D721Med (cell line): ENCODE measurements at places on chromosomes 5 and 9.

- no peak for DNase-seq
Measured at GRCh38 chr5:167950126-167950721, 341.2 kb upstream of the WWC1 start.

GRCh38 chr5:132787076-132787475 lies 10.0 kb upstream of the SEPTIN8 start:
- DNase-seq: no peak

DNA sequence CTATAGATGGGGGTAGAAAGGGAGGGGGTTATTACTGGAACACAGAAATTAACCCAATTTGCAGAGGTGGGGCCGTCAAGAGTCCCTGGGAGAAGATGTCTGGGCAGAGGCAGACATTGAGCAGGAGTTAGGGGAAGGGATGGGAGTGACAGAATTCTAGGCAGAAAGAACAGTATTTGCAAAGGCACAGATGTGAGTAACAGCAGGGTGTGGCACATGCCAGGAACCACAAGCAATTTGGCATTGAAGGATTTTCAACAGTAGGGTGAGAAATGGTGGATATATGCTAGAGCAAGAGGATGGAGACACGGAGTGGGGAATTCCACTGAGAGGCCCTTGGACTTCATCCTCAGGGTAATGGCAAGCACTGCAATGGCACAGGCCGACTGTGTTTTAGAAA lies 71.6 kb upstream of the FRRS1L start:
- DNase-seq: no peak

DNA sequence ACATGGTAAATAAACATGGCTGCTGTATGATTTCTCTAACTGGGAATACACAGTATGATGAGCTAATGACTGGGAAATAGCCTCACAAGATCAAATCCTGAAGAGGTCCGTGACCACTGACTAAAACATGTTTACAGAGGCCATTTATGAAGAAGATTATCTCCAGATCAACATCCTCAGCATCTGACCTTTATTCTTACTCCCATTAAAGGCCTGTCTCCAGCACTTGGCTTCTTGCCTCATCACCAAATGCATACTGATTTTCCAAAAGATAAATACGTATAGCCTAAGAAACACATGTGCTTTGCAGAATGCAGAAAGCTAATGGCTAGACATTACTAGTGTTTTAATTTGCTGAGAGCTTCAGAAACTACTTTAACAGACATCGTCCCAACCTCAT lies 108.0 kb upstream of the TSLP start:
- DNase-seq: no peak

GRCh38 chr5:73365301-73365853 lies 83.2 kb downstream of the FOXD1 start:
- DNase-seq: no peak

- DNase-seq: no peak
Measured at GRCh38 chr9:130189840-130190239, 17.6 kb downstream of the NCS1 start.

DNA sequence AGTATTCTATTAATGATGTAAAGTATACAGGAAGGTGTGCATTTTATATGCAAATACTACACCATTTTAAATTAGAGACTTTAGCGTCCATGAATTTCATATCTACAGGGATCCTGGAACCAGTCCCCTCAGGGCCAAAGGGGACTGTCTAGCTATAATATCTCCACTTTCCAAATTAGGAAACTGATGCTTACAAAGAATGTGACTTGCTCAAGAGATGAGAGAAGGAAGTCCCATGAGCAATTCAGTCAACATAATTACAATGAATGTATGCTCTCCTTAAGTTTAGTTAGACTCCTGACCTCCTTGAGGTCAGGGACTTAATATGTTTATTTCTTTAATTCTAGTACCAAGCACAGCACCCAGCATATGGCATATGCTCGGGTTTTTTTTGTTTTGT lies 23.7 kb downstream of the NIPBL start:
- no peak for DNase-seq

DNA sequence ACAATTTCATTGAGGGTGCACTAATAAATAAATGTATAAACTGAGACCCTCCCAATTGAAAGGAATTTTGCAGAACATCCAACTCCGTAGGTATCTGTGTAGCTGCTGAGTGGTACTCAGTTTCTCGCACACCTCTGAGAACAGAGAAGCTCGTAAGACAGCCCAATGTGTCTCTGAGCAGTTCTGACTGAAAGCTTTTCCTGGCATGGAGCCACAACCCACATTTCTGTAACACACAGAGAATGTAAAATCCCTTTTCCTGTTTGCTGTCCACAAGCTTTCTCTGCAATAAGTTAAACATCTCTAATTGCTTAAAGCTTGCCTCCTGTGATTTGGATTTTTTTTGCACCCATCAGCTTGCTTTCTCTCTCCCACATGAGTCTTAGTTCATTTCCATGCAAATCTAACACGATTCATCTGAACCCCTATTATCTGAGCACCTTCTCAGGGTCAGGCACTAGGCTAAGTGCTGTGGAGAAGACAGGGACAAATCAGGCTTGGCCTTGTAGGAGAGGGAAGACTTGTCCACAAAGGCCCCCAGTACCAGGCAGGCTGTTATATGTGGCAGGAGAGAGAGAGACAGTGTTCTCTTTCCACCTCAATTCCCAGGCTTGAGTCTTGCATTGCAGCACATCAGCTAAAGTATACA lies 44.2 kb upstream of the COL15A1 start:
- no peak for DNase-seq

DNA sequence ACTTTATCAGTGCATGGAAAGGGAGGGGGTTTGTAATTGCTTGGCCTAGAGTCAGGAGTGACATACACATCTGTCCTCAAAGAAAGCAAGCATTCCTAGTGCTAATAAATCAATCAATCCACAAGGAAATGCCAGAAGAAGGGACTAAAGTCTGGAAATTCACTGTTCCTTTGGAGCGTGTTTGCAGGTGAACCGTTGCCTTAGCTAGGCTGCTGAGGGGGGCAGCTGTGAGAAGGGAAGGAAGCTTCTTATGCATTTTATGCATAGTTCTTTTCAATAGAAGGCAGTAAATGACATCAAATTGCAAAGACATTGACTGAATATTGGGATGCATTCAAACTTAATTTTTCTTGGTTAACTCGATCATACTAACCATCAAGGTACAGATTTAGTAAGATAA lies 1092.5 kb upstream of the SEMA6A start:
- no peak for DNase-seq

DNA sequence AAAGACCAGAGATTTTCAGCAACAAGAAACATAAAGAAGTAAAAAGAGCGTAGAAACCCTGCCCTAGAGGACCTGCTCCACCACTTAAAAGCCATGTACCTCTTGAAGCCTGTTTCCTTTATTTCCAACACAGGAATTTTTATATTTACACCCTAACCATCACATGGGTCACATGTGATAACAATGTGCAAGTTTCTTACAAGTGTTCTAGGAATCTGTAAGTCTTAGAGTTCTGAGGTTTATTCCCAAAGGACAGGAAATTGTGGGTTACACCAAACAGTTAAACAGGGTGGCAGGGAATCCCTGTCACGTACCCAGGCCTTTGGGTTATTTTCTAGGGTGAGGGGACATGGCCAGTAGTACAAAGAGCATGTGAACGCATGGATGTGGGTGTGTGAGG lies 108.6 kb upstream of the CCDC152 start:
- DNase-seq: no peak

- DNase-seq: no peak
Measured at GRCh38 chr5:164359260-164360255, 854.1 kb downstream of the MAT2B start.

DNA sequence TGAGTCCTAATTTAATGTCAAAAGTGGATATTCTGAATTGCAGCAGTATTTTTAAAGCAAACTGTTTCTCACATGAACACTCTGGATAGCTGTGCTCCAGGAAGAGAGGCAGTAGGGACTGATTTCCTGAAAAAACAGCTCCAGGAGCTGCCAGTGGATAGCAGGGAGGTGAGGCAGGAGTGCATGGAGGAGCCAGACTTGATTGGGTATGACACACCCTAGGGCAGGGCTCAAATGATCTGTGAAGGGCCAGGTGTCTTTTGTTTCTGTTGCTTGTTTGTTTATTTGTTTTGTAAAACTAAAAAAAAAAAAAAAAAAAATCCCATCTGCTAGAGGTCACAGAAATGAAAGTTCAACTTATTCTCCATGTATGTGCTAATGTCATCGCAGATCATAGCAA lies 83.4 kb downstream of the ADRB2 start:
- no peak for DNase-seq

DNA sequence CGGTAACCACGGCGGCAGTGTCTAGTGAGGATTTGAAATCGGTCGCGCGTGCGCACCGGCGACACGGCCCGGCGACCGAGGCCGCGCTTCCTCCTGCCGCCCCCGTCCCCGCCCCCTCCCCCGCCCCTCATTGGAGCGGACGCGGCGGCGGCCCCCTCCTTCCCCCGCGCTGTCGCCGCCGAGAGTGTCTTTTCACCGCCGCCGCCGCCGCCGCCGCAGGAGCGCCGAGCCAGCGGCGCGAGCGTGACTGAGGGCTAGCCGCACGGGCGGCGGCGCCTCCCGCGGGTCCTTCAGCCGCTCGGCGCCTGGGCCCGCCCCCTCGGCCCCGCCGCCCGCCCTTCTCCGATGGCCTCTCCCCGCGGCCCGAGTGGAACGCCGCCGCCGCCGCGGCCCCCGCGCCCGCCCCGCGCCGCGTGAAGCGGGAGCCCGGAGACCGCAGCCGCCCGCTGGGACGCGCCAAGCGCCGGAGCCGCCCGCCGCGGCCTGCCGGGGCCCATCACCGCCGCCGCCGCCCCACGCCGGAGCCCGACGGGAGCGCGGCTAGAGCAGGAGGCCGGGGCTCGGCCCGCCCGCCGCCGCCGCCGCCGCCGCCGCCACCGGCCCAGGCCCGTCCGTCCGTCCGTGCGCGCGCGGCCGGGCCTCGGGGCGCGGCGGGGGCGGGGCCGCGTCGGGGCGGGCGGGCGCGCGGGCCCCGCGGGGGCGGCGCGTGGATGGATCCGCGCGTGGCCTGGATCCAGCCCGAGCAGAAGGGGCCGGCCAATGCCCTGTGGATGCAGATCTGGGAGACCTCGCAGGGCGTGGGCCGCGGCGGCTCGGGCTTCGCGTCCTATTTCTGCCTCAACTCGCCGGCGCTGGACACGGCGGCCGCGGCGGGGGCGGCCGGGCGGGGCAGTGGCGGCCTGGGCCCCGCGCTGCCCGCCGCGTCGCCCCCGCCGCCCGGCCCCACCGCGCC lies at the start of gene TENT4A:
TSS of gene TENT4A (plus strand) at position 159 of the 952 bp plus-strand sequence. CDS start at position 711, 552 bp downstream.
- DNase-seq: peak; percentile 82

DNA sequence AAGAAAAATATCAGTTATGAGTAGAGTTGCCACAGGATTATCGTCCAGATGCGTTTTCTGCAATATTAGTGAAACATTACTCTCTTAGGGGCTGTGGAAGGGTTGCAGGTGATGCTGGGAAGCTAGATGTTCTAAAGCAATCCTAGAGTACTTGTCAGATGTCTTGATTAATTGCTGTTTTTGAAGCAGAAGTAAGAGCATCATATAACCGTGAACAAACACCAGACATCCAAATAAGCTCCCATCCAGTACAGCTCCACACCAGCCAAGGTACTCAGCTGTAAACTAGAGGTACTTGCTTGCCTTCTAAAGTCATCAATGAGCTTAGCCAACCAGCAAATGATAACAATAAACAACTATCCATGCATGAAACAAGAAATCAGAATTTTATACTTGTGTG lies 131.1 kb downstream of the ST8SIA4 start:
- DNase-seq: no peak

DNA sequence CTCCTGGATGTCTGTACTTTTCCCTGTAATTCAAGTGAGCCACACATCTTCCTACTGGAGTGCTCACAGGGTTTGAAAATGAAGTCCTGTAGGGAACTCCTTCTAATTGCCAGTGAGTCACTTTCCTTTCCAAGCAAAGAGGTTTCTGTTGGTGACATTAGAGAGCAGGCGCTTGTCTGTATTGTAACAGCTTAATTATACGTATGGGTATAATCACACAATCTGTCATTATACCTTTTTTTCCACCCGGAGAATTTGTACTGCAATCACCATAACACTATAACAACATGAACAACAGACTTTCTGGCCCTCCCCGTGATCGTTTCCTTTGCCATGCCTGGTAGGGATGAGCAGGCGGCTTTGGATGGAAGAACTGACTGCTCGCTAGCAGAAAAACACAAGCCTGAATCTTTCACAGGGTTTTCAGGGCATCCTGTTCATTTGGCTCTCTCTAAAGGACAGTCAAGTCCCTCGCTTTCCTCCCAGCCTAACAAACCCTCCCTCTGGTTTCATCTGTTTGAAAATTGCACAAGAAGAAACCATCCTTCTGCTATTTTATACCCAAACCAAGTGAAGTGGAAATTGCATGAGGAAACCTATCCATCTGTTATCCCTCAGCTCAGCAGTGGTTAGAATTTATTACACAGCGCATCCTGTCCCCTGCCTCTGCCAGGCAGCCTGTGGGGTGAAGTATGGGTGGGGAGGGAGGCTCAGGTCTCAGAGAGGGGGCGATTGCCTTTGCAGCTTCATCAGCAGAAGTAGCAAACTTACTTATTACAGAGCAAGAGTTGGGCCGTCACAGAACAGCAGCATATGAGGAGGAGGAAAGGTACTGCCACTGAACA lies 307.0 kb upstream of the TLE4 start:
- no peak for DNase-seq

DNA sequence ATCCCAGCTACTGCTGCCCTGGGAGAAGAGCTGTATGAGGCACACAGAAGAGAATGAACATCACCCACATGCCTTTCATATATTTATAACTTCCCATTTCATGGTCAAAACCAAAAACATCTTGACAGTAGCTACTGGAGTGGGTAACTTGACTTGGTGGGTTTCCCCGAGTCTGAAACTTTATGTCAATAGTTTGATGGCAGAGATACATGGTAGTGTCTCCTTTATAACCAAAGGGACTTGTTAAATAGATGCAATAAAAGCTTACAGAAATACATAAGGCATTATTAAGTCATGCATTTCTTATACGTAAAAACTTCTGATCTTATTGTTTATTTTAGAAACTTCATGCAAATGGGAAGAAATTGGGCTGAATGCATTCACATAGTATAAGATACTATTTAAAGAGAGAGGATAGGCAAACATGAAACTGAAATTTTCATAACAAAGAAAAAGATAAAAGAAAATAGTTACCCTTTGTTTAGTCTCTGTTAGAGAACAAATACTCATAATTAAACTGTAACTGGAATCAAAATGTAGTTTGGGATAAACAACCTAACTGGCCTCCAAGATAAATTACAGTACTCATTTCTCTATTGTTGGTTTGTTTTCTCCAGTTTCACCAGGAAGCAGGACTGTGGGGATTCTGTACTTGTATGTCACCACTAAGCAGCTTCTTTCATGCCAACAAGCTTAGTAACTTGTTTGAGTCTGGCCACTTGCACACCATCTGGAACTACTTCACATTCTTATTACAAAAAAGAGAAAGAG lies 459.3 kb upstream of the MEF2C start:
- no peak for DNase-seq

DNA sequence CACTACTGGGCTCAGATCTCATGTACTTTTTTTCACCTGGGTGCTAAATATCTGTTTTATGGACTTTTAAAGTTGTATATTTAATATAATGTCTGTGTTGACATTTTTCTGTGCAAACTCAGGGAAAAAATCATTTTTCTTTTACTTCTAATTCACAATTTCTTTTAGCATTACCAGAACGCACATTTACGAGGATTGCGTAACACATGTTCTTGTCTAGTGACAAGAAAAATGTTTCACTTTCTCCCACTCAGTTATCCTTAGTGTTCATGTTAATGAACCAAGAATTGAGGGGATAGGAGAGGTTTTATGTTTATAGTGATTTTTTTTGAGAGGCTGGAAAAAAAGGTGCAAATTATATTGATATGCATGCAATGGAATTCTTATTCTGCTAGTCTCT lies 86.3 kb upstream of the PJA2 start:
- no peak for DNase-seq
